ENCODE measurements at places on chromosomes 12 and 14.
A peak's percentile ranks its signal among the peaks of the same experiment; 100 is the strongest.

- no peak for DNase-seq
These were observed 329.2 kb downstream of the PCNX1 start for GRCh38 chr14:71236487-71236886.

- DNase-seq: no peak
These were observed 2.8 kb downstream of the NFATC4 start for GRCh38 chr14:24370748-24371147.

DNA sequence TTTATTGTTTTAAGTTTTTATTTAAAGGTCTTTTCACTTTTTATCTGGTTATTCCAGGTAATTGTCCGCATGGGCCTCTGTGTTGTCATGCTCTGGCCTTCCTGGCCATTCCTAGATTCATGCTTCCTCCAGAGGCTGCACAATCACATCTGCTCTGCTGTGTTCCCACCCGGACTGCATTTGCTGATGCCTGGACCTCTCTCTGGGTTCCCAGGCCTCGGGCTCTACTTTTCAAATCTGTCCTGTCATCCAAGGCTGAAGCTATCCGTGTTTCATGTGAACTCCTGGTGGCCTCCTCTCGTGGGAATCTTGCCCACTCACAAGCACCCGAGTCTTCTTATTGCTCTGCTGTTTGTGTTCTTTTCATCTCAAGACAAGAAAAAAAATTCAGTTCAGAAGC is 16.1 kb upstream of the VDR start:
- no peak for DNase-seq

DNA sequence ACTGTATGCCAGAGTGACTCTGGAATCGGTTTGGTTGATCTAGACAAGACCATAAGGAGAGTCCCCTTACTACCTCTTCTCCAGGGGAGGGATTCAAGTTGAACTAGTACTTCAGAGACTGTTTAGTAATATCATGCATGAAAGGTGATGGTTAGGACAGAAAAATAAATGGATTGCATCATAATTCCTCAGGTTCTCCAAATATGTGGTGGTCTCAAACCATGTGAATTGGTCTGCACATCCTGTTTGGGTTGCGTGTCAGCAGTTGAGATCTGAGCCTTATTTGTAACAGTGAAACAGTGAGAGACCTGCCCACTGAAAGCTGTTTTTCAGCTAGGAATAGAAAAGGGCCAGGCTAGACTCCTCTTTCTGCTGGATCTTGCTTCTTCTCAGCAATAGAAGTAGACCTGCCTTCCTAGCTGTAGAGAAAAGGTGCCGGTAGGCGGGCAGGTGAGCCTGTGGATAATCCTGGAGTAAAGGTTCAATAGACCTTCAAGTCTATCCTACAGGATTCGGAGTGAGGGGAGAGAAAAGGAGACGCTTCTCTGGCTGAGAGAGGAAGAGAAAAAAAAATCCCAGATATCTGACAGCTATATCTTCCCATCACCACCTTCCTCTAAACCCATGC is 258.5 kb upstream of the E2F7 start:
- DNase-seq: peak; percentile 1

DNA sequence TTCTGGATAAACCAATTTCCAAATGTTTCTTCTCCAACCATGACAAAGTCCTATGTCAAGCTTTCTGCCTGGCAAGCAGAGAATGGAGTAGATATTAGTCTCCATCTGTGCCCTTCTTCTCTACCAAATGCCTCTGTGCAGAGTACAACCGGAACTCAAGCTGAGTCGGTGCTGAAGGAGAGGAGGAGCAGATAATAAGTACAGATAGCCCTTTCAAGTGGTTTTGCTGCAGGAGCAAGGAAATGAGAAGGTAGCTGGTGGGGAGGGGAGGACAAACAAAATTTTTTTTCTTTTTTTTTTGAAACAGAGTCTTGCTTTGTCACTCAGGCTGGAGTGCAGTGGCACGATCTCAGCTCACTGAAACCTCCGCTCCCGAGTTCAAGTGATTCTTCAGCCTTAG is 14.2 kb upstream of the HELB start:
- DNase-seq: peak; percentile 37

GRCh38 chr12:64574837-64575236 is 35.5 kb upstream of the RASSF3 start:
- no peak for DNase-seq

DNA sequence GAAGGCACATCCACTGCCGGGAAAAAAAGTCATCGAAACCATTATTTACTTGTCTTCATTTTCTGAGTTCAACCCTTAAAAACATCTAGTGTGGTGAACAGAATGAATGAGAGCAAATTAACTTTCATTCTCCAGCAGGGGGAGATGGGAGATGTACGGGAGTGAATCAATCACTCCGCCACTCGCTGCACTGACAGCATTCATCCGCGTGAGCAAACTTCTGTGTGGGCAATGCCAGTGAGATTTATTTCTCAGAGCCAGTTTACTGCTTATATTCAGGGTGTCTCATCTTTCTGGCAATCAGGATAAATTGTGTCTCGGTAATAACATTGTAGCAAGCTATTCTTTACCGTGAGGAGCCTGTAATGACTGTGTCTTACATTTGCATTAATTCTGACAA is 463.6 kb upstream of the MIS18BP1 start:
- DNase-seq: no peak

- DNase-seq: no peak
These were observed 8.4 kb upstream of the ERGIC2 start for GRCh38 chr12:29389295-29389919.

- no peak for DNase-seq
These were observed 18.6 kb upstream of the RIN3 start for GRCh38 chr14:92495027-92495426.

- DNase-seq: no peak
These were observed 32.3 kb downstream of the TSPAN8 start for GRCh38 chr12:71125515-71125914.

GRCh38 chr14:59320763-59321625 is 132.5 kb downstream of the DAAM1 start:
- DNase-seq: no peak

GRCh38 chr12:130715998-130716968 is at the start of gene RIMBP2:
TSS of gene RIMBP2 (minus strand) at chr12:130716299. CDS start at chr12:130479013, 237,286 bp downstream.
- peak; percentile 60 for DNase-seq

GRCh38 chr12:64534672-64535199 is 75.6 kb upstream of the RASSF3 start:
- no peak for DNase-seq

DNA sequence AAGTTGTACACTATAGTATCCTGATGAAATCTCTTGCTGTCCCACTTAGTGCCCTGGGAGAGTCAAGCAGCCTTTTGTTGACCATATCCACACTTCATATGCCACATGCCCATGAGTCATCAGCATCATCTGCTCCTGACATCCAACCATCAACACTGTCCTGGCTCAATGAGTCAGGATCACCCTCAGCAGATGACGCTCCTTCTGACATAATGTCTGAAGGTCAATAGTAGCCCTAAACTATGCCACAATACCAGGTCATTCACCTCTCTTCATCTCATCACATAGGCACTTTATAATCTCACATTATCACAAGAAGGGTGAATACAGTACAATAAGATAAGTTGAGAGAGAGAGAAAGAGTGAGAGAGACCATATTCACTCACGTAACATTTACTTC is 369.0 kb upstream of the FAR2 start:
- no peak for DNase-seq

- DNase-seq: no peak
These were observed 23.3 kb downstream of the RERGL start for GRCh38 chr12:18066666-18067065.

DNA sequence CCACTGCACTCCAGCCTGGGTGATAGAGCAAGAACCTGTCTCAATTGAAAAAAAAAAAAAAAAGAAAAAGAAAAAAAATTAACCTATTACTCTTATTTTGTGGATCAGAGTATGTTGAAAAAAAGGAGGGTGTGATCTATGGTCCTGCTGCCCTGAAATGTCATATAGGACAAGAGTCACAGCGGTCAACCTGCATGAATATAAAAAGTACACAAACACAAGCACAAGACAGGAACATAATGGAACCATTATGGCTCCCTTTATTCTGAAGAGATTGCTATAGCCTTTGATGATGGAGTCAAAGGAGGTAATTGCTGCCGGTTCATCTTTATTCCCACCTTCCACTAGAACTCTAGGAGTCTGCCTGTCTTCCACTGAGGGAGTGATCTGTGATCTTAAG is 96.9 kb downstream of the NTN4 start:
- no peak for DNase-seq

DNA sequence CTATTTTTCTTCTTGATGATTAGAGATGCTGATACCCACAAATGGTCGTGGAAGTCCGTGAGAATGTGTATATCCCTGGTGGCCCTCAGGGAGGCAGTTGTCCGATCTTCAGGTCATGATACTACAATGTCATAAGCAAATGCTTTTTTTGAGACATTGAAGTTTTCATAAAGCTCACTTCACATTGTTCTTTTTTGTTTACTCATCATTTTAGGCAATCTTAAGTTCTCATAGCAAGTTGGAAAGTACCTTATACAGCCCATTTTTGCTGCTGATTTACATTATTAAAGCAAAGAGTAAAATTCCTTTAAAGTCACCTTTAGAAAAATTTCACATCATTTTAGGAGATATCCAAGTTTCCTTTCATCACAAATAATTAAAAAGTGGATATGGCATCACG is 90.0 kb upstream of the CCDC196 start:
- DNase-seq: no peak

DNA sequence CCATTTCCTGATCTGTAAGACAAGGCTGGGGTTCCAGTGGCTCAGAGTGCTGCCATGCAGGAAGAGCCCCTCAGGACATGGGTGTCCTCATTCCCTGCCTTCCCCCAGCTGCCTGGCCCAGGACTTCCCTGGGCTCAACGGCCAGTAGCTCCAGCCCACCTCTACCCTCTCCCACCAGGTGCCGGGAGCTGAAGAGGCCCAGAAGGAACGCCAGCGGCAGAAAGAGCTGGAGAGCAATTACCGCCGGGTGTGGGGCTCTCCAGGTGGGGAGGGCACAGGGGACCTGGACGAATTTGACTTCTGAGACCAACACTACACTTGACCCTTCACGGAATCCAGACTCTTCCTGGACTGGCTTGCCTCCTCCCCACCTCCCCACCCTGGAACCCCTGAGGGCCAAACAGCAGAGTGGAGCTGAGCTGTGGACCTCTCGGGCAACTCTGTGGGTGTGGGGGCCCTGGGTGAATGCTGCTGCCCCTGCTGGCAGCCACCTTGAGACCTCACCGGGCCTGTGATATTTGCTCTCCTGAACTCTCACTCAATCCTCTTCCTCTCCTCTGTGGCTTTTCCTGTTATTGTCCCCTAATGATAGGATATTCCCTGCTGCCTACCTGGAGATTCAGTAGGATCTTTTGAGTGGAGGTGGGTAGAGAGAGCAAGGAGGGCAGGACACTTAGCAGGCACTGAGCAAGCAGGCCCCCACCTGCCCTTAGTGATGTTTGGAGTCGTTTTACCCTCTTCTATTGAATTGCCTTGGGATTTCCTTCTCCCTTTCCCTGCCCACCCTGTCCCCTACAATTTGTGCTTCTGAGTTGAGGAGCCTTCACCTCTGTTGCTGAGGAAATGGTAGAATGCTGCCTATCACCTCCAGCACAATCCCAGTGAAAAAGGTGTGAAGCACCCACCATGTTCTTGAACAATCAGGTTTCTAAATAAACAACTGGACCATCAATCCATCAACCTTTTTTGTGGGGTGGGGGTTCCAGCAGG is 17.6 kb downstream of the AGAP2 start:
- DNase-seq: no peak

DNA sequence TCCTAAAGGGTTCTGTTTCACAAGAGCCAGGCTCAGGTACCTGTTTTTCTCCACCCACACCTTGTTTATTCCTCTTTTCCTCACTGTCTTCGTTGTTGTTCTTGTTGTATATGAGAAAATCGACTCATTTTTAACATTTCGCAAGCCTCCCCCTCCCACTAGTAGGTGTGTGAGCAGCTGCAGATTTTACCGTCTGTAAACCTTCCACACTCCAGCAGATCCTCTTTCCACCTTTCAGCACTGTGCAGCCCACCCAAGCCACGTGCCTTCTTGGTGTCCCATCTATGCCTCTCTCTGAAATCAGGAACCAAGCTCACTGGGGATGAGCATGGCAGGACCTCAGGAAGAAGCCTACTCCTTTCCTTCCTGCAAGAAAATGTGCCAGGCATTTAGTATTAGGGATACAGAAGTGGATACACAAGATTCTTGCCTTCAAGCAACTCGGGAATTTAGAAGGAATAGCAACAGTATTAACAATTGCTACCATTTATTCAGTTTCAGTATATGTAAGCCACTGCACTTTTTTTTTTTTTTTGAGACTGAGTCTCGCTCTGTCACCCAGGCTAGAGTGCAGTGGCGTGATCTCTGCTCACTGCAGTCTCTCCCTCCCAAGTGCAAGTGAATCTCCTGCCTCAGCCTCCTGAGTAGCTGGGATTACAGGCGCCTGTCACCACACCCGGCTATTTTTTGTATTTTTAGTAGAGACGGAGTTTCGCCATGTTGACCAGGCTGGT is 113.6 kb downstream of the CHST11 start:
- DNase-seq: no peak

DNA sequence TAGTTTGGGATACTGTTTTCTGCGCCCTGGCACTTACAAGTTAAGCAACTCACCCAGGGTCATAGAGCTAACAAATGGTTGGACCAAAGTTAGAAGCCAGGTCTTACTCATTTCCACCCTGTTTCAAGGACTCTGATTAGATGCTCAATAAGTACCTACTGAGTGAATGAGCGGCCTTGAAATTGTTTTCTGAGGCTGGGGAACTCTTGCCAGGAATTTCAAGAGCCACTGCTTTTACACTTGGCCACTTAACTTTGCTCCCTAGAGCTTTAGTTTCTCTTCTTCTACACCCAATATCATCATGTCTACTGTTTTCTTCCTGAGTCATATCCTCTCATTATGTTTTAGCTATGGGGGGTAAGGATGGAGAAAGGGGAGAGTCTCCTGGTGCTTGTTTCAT is 431.6 kb downstream of the ZFP36L1 start:
- DNase-seq: no peak

DNA sequence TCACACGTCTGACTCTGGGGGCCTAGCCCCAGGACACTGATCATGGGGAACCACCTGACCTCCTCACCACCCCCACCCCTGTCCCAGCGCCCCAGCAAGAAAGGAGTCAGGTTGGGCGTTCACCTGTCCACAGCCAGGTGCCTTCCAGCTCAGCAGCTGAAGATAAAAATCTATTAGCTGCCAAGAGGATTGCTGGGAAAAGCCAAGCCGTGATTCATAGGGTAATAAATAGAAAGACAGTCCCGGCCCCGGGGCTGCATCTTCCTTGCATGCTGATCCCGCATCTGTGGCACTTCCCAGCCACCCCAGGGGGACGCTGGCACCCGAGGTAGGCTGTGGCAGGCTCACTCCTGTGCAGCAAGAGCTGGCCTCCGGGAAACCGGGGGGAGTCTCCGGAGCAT is 70.2 kb upstream of the NCOR2 start:
- no peak for DNase-seq

DNA sequence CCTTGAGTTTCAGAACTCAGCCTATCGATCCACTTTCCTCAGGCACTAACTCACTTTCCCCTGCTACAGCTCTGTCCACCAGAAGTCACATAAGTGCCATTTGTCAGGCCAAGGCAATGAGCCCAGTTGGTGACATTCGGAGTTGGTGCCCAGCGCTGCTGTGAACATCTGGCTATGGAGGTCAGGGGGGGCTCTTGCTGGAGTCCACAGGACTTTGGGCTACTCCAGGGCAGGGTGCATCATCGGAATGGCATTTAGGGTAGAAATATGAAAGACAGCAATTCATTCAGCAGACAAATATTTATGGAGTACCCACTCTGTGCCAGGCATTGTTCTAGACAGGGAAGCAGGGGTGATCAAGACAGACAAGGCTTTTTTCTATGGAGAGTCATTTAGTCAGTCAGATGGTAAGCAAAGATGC is 1.5 kb upstream of the PPP1CC start:
- no peak for DNase-seq

GRCh38 chr12:124309744-124310143 is 14.9 kb downstream of the RFLNA start:
- DNase-seq: no peak

Measured in common myeloid progenitor, CD34-positive (primary cell).